Skeletal muscle cell (primary cell): ENCODE measurements at places on chromosomes 2 and 18.

- peak; percentile 23 for DNase-seq
These were observed 185.1 kb upstream of the LHCGR start for GRCh38 chr2:48940606-48941005.

DNA sequence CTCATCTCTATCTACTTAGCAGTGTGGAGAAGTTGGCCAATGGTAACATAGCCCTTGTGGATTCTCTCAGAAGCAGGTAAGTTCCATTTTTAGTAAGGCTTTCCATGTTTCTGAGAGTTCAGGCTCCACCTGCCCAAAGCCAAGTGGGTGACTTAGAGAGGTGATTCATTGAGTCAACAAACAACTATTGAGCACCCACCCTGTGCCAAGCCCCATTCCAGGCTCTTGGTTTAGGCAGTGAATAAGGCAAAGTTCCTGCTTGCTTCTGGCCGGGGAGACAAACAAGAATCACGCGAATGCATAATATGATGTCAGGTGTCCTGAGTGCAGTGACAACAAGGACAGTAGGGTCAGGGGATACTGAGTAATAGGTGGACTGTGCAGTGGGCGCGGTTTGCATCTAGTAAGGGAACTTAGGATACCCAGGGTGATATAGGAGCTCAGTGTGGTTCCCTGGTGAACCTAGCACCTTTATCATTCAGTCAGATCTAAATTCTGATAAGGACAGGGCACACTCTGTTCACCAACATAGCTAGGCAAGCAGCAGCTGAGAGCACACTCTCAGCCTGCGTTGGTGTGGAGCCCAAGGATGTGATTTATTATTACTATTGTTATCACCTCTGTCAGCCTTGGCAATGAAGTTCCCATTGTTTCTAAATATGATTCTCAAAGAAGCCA, 31.7 kb upstream of the KCTD1 start:
- DNase-seq, result no peak

GRCh38 chr2:216073773-216074172, 7.8 kb downstream of the PECR start:
- no peak for DNase-seq

DNA sequence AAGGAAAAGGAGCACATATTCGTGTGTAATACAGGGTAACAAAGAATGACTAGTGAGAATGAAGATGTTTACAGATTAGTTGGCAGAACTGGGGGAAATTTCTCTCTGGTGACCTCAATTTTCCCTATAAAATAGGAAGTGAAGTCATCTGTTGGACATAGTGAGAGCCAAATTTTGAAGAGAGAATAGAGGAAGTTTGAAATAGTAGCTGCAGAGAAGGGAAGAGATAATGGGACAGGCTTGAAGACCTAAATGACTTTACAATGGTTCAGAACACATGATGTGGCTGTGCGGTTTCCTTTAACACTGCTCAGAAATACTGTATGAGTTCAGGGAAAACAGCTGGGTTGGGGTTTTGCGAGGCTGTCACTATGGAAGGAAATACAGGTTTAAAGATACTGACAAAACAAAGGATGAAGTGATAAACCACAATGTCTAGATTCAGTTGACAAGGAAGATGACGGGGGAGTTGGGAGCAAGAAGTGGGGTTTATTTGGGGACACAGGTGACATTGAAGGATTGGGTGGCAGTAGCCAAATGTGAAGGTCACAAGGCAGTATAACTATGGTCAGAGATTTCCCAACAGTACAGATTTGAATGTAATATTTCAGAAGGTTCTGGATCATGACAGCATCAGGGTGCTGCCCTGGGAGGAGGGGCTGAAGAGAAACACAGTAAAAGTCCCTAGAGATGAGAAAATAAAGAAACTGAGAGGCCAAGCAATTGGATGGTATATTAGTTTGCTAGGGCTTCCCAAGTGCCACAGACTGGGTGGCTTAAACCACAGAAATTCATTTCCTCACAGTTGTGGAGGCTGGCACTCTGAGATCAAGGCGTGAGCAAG, 82.6 kb upstream of the TANK start:
- no peak for DNase-seq

- DNase-seq, result no peak
These were observed 79.4 kb upstream of the AGAP1 start for GRCh38 chr2:235414422-235414821.

DNA sequence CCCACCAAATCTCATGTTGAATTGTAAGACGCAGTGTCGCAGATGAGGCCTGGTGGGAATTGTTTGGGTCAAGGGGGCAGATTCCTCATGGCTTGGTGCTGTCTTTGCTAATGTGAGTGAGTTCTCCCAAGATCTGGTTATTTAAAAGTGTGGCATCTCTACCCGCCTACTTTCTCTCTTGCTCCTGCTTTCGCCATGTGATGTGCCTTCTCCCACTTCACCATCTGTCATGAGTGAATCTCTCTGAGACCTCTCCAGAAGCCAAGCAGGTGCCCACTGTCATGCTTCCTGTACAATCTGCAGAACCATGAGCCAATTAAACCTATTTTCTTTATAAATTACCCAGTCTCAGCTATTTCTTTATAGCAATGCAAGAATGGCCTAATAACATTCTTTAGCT, 246.6 kb upstream of the CDH20 start:
- no peak for DNase-seq

GRCh38 chr2:133486771-133487191, 81.5 kb downstream of the NCKAP5 start:
- DNase-seq, result no peak

DNA sequence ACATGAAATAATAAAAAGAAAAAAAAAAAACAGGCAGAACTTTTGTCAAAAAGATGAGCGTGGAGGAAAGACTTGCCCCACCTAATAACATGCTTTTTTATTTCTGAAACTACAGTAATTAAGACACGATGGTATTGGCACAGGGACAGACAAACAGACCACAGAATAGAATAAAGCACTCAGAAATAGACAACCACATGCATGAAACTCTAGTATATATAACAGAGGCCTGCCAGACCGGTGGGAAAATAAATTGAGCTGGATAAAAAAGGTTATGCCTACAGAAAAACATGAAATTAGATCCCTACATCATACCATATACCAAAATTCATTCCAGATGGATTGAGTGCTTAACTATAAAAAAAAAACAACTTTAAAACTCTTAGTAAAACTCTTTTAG, 163.1 kb downstream of the NRP2 start:
- no peak for DNase-seq

- DNase-seq, result no peak
These were observed 370.4 kb downstream of the CLIP4 start for GRCh38 chr2:29485631-29486030.

DNA sequence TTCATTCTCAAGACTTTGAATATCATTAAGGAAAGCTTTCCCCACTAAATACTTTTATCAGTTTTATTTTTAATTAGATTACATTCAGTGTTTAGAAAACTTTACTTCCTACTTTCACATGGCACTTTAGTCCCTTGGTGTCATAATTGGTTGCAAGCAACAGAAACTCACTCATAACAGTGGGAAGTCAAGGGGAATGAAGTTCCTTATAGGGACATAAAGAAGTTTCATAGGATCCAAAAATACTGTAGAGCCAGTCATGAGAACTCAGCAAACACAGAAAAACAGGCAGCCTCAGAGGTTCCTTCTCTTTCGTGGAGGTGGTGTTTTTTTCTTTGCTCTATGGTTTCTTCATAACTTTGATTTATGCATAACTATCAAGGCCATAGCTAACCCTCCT, 809.0 kb downstream of the BCL11A start:
- DNase-seq, result no peak

DNA sequence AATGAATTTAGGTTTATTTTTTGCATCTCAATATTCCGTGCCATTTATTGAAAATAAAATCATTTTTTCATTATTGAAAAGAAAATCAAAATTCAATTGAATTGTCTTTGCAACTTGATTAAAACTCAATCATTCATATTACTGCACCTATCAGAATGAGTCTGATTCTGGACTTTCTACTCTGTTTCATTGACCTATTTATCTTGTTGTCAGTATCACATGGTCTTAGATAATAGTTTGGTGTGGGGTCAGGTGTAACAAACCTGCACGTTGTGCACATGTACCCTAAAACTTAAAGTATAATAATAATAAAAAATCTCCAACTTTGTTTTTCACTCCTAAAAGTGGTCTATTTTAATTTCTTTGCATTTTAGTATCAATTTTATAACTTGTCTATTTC, 422.9 kb downstream of the RAD51AP2 start:
- no peak for DNase-seq

DNA sequence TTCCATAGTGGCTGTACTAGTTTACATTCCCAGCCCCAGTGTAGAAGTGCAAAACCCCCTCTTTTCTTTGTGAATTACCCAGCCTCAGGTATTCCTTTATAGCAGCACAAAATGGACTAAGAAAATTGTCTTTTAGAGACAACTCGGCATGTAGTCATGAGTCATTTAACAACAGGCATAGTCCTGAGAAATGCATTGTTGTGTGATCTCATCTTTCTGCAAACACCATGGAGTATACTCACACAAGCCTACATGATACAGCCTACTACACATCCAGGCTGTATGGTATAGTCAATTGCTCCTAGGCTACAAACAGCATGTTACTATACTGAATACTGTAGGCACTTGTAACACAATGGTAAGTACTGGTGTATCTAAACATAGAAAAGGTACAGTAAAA, 44.4 kb upstream of the MBP start:
- peak; percentile 39 for DNase-seq

GRCh38 chr2:58497168-58497567, 256.0 kb upstream of the FANCL start:
- DNase-seq, result peak; percentile 2

GRCh38 chr2:55138014-55138881, 88.0 kb upstream of the RTN4 start:
- DNase-seq, result no peak

DNA sequence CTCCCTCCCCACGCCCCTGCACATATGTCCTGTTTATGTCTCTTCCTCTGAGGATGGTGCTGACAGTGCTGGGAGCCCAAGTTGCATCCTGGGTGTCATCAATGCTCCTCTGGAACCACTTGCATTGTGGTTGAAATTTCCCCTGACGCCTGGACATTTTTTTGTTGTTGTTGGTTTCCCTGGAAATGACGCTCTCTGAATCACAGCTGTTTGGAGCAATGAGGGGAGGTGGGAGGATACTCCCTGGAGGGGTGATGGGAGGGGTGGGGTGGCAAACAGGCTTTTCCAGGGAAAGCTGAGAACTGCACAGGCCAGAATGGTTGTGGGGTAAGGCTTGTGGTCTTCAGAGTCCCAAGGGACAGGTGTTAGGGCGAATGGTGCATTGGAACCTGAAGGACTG, 29.6 kb downstream of the CELF4 start:
- no peak for DNase-seq
